Right lobe of liver (tissue), 6 donors: ENCODE measurements at places on chromosomes 12 and 14. TPM values are rescaled to one million over a fixed set of nuclear protein-coding genes. Genes with fewer than 3 reads are reported as not detected.

DNA sequence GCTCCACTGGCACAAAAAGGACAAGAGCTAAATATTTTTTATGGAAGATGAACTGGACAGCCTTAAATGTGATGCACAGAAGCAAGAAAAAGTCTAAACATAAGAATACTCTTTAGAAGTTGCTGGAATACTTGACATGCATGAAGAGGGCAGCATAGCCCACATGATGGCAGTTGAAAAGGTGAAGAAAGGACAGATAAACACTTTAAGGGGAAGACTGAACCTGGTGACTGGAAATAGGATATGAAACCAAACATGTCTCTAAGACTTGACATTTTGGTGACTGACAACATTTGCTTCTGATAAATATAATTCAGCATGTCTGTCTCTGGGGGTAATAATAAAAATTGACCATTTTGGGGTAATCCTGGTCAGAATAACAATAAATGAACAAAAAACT, 273.1 kb downstream of the CCDC91 start:
- DNase-seq: no peak

DNA sequence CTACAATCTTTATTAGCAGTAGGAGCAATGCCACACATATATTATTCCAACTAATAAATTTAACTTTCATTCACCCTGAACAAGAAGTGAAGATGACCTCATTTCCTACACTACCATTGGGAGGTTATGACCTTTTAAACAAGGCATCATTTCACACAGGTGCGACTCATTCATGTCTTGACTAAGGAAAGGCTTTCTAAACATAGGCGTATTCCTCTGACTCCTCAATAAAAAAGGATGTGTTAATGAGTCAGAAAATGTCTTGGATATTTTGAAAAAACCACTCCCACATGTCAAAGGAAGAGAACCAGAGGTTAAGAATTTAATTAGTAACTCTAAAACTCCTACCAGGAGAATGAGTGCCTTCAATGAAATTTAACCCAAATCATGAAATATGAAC, 115.2 kb downstream of the PRICKLE1 start:
- DNase-seq: no peak

- no peak for DNase-seq
Measured at GRCh38 chr12:31715283-31715825, 13.5 kb downstream of the AMN1 start.

DNA sequence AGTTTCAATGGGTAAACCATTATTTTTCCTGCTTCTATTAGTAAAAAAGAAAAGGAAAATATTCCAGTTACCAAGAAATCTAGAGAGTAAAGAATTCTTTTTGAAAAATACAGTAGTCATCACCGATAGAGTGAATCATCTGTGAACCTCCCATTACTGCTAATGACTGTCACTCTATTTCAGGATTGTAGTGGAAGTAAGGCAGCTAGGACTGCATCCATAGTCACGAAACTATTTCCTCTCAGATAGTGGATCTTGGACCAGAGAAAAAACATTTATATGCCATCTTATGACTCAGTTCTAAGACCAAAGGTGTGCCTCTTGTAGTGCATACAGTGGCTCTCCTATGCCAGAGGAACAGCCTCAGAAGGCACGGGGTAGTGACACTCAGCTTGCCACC, 173.9 kb upstream of the PLEKHA5 start:
- no peak for DNase-seq

DNA sequence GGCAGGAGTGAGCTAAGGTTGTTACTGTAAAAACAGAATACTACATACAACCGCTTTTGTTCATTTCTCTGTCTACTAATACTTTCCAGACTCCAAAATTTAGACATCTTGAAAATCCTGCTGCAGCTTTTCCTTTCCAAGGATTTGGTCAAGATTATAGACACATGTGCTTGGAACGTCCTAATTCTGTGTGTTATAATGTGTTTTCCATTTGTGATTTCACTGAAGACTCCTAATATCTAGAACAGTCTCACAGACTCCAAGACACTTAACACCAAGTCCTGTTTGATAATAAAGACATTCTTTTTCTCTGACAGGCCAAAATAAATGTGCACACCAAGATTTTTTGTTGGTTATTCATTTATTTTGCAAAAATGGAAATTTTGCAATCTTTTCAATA, 41.8 kb upstream of the TMTC2 start:
- DNase-seq: no peak

DNA sequence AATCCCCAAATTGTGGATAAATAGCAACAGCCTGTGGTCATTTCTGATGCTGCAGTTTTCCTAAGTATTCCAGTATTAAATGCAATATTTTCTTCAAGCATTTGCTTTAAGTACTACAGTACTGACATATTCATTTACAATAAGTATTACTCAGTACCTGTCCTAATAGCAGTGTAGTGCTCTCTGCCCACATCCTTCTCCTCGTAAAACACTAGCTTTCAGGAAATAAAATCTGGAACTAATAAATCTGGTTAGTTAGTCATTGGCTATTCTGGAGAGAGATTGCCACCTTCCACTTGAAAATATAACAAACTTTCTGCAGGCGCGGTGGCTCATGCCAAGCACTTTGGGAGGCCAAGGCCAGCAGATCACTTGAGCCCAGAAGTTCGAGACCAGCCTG, 441.5 kb downstream of the PRKD1 start:
- DNase-seq: no peak

CDC42BPB gene
- total RNA-seq: 55.5 TPM

KITLG gene
- 0.67 TPM for total RNA-seq

DDN gene
- 0.18 TPM for total RNA-seq

NAV3 gene
- 0.59 TPM for total RNA-seq

ESPL1 gene
- total RNA-seq: 3.7 TPM
